Stimulated activated CD8-positive, alpha-beta memory T cell treated with anti-CD3 and anti-CD28 coated beads, Interleukin-4, amount 100 ng/mL, for 1 hour (primary cell): ENCODE measurements at places on chromosomes 1 and 21.

GRCh38 chr1:230540421-230541155, 101.7 kb upstream of the COG2 start:
- no peak for DNase-seq

- no peak for DNase-seq
Observed at GRCh38 chr1:42950116-42950481, 8.6 kb downstream of the SLC2A1 start.

GRCh38 chr1:38021969-38022368, 9.4 kb downstream of the UTP11 start:
- DNase-seq: no peak

DNA sequence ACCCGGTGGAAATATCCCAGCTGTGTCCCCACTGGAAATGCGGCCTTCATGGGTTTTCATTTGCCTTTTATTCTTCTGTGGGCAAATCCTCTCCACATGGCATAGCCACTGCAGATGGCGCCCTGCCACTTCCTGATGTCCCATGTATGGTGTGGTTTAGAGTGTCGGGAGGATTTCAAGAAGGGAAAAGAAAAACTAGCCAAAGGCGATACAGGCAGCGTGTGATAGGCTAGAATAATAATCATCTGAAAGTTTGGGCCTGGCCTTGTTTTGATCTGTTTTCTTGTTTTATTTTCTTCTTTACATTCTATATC, 123.6 kb downstream of the PEX14 start:
- DNase-seq: no peak

GRCh38 chr1:8911416-8912309, 33.2 kb upstream of the ENO1 start:
- no peak for DNase-seq

DNA sequence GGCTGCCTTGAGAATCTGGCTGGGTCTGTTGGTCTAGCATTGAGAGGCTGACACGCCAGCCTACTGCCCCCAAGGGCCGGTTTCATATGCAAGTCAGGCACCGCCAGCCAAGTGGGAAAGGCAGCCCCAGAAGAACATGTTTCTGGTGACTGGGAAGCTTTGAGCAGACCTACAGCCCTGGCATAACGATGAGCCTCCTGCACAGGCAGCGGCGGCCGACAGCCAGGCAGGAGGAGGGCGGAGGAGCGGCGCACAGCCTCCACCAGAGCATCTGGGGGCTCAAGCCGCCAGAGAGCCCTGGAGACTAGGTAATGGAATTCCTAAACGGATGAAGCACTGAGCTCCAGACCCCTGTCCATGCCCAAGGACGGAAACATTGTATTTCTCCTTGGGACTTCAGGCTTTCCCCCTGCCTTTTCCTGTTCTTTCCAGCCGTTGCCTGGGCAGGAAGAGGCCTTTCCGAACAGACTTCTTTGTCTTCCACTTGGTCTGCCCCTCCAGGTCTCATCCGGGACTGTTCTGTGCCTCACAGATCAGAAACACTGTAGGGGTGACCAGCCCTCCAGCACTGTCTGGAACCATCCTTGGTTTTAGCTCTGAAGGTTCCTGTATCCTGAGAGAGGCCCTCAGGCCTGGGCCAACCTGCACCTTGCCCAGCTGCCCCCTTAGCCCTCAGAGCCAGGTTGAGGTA, 59.5 kb downstream of the IRF2BP2 start:
- DNase-seq: no peak

- DNase-seq: no peak
Observed at GRCh38 chr1:72397786-72398185, 115.4 kb upstream of the NEGR1 start.

GRCh38 chr1:9280015-9280860, 12.5 kb upstream of the SPSB1 start:
- no peak for DNase-seq

GRCh38 chr1:25567710-25568089, 24.3 kb downstream of the LDLRAP1 start:
- DNase-seq: no peak
